ENCODE measurements at places on chromosomes 16 and 17.

DNA sequence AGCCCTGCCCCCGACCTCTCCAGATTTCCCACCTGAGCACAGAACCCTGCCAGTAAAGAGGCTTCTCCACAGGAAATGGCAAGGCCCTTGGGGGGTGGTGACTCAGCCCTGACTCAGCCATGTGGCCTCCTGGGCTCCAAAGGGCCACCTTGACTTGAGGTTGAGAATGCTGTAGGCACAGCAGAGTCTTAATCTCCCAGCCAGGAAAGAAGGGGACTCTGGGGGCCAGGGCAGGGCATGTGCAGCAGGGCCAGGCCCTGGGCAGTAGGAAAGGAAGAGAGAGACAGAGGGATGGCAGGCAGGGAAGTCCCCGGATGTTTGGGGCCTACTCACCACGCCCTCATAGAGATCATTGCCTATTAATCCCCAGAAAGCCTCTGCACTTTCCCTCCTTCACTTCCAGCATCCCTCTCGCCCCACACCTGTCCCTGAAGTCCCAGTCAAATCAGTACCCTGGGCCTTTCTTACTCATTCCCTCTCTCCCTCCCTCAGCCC is 4.8 kb upstream of the ITGA3 start:
- DNase-seq = no peak

GRCh38 chr16:77157346-77158058 is 33.5 kb upstream of the MON1B start:
- no peak for DNase-seq

GRCh38 chr16:85333744-85334640 is 221.7 kb upstream of the CIBAR2 start:
- no peak for DNase-seq

GRCh38 chr17:38885044-38885727 is 15.3 kb downstream of the LASP1 start:
- no peak for DNase-seq

DNA sequence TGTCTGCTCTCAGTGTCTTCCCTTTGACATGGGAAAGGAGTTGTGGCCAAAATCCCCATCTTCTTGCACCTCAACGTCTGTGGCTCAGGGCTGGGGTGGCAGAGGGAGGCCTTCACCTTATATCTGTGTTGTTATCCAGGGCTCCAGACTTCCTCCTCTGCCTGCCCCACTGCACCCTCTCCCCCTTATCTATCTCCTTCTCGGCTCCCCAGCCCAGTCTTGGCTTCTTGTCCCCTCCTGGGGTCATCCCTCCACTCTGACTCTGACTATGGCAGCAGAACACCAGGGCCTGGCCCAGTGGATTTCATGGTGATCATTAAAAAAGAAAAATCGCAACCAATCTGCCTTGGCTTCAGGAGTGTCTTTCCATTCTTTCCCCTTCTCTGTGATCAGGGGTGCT is 918 bp upstream of the MRM1 start:
- DNase-seq = no peak

GRCh38 chr17:80110927-80111701 is 9.7 kb downstream of the GAA start:
- no peak for DNase-seq

- no peak for DNase-seq
These were observed 113.5 kb upstream of the RPL38 start for GRCh38 chr17:74089869-74090464.

GRCh38 chr17:27295945-27296344 is 2.0 kb downstream of the WSB1 start:
- DNase-seq = no peak

- no peak for DNase-seq
These were observed 1.3 kb downstream of the CAVIN1 start for GRCh38 chr17:42421507-42422338.

- no peak for DNase-seq
These were observed 28.1 kb upstream of the NXPH3 start for GRCh38 chr17:49547566-49547965.

GRCh38 chr17:64323774-64324173 is 60.7 kb upstream of the TEX2 start:
- DNase-seq = no peak

- DNase-seq = no peak
These were observed 7.5 kb upstream of the CES3 start for GRCh38 chr16:66953462-66954096.

- no peak for DNase-seq
These were observed 250.4 kb upstream of the N4BP1 start for GRCh38 chr16:48860341-48860740.

DNA sequence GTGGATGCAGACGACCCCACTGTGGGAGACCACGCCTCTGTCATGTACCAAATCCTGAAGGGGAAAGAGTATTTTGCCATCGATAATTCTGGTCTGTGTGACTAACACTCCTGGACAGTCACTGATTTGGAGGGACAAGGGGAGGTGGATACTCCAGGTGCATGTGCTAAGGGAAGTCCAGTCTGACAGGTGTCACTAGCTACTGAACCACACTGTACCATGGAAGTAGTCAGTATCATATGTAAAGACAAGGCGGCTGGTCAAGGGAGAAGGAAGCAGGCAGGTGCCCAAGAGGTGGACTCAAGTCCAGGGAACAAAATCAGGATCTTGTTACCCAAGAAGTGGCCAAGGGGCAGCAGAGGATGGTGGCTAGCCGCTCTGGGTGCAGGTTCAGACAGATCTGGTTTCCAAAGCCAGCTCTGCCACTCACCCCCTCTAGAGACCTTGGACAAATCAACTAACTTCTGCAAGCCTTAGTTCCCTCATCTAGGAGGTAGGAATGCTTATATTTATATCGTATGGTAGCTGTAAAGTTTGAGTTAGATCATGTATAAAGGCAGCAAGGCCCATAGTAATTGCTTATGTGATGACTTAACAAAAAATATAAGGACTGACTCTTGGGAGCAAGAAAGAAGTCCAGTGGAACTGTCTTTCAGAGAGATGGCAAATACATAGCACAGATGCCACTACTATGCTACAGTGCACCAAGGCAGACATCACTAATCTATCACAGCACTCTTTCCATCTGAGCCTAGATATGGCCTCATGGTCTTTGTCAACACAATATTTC is 22.1 kb downstream of the CDH5 start:
- DNase-seq = no peak

DNA sequence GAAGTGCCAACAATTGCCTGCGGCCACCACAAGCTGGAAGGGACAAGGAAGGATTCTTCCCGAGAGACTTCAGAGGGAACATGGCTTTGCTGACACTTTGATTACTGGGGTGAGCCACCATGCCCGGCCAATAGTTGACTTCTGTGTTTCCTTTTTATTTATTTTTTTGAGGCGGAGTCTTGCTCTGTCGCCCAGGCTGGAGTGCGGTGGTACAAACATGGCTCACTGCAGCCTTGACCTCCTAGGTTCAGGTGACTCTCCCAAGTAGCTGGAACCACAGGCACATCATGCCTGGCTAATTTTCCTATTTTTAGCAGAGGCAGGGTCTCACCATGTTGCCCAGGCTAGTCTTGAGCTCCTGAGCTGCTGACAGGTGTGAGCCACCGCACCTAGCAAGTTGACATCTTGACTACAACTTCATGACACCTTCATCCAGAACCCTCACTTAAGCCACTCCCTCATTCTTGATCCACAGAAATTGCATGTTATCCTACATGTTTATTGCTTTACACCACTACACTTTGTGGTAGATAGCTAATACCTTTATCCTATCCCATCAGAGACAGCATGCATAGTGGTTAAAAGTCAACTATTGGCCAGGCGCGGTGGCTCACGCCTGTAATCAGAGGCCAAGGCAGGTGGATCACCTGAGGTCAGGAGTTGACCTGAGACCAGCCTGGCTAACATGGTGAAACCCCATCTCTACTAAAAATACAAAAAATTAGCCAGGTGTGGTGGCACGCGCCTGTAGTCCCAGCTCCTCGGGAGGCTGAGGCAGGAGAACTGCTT is 16.1 kb upstream of the GPRC5C start:
- no peak for DNase-seq

GRCh38 chr16:69194488-69194887 is 7.5 kb downstream of the SNTB2 start:
- no peak for DNase-seq

DNA sequence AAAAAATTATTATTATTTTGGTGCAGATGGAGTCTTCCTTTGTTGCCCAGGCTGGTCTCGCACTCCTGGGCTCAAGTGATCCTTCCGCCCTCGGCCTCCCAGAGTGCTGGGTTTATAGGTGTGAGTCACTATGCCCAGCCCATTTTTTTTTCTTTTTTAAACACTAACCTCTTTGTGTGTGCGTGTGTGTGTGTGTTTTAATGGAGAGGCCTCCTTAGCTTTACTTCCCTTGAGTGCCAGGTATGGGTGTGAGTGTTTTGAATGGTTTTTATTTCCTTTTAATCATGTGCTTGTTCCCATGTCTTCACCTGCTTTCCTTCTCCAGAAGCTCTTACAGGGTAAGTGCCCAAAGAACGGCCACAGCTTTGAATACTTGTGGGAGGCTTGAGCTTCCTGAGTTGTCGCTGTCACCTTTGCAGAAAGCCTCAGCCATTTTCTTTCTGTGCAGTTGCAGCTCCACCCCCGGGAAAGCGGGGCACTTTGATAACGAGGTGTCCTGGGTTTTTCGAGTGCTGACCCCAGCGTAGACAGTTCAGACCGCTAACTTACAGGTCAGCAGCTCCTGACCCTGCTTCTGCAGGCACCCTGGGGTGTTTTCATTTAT is 22.6 kb downstream of the AKAP1 start:
- DNase-seq = no peak
